Pulmonary artery endothelial cell (primary cell): ENCODE measurements at places on chromosomes 3 and 15. TPM values are rescaled to one million over a fixed set of nuclear protein-coding genes. Genes with fewer than 3 reads are reported as not detected.

- peak; percentile 73 for DNase-seq
These were observed 212.0 kb downstream of the XXYLT1 start for GRCh38 chr3:195059006-195059350.

GRCh38 chr3:71001303-71001830, 582.2 kb downstream of the FOXP1 start:
- no peak for DNase-seq

DNA sequence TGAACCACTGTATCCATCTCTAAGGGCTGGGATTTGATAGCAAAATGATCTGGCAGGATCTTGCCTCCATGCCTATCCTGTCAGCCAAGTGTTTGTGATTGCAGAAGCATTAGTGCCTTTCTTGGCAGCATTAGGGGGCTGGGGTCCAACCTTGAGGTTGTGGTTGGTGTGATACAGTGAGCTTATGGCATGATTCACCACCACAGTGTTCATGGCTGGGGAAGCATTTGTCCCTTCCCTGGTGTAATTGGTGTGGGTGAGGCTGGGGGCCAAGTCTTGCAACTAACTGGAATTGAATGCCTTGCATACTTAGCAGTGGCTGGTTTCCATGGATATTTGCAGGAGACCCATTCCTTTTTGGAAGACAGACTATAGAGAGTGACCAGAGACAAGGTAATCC, 271.0 kb upstream of the TBL1XR1 start:
- no peak for DNase-seq

DNA sequence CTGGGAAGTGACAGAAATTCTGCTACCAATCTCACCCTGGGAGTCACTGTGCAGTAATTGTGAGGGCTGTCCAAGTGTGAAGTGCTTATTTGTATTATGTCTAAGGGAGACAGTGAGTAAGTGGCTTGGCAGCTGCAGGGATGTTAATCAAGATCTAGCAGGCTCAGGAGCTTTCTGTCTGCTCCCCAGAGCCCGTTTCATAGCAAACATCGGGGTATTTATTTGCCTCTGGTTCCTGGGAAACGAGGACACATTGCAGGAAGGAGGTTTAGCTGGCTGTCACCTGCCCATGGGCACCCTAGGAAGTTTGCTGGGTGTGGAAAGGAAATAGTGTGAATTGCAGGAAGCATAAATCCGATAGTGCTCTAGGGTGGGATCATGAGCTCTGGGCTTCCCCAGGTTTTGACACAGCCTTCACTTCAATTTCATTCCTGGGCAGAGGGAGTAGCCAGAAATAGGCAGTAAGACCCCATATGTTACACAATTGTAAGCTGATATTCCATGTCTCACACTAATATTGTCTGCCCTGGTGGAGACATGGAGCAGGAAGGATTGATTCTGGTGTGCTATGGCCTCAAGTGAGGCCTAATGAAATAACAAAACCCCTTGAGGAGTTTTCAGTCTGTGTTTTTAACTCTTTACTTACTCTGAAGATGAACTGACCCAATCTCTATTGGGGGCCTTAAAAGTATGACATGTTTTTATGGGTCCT, 74.1 kb upstream of the MITF start:
- DNase-seq, result peak; percentile 60

GRCh38 chr3:155743606-155744005, 1.3 kb downstream of the PLCH1 start:
- DNase-seq, result no peak

DNA sequence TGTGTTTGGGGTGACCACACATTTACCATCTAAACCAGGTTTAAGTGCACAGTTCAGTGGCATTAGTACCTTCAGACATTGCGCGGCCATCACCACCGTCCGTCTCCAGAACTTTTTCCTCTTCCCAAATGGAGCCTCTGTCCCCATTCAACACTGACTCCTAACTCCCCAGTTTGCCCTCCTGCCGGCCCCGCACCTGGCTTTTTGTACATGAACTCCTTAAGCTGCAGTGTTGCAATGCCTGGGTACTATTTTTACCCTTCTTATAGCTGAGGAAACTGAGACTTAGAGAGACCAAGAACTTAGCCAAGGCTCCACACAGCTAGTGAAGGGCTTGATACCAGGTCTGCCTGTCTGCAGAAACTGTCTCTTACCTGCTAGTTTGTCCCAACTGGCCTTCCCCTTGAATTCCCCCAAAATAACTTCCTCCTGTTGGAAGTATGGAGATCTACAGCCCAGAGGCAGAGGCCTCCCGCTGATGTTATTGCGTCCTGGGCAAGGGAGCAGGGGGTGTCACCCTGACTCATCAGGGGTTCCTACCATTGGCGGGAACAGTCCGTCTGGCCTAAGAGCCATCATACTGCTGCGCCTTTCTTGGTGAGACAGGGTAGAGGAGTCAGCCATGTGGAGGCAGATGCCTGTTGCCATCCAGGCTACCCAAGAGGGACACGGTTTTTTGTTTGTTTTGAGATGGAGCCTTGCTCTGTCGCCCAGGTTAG, 65.6 kb downstream of the GRIP2 start:
- DNase-seq, result no peak

DNA sequence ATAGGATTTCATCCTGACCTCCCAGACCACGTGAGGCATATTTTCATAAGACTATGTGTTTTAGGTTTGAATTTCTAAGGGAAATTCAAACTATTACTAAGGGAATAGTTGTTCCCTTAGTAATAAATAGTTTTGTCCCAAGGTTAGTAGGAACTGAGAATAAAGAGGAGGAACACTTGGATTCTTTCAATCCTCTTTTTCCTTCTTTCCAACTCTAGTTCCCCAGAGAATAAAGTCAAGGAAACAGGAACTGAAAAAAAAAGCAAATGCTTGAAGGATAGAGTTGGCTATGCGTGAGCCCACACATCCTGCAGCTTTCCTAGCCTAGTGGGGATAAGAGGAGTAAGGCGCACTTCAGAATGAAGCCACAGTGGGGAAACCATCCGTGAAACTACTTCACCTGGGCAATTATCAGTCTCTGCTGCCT, 312.1 kb upstream of the TGFBR2 start:
- no peak for DNase-seq

DNA sequence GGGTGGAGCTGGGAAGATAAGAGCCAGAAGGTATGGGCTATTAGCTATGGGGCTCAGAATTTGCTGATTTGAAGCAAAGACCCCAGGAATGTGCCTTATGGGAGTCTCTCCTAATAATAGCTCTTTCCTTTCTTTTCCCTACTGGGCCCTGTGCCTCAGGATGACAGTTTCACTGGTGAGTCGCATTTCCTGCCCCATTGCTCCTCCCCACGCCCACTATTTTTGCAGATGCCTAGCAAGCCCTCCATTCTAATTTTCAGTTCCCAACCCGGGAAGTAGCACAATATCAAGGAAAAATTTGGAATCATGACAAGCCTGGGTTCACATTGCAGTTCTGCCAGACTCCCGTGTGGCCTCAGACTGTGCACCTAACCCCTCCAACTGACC, 583 bp downstream of the IL17RE start:
- no peak for DNase-seq

DNA sequence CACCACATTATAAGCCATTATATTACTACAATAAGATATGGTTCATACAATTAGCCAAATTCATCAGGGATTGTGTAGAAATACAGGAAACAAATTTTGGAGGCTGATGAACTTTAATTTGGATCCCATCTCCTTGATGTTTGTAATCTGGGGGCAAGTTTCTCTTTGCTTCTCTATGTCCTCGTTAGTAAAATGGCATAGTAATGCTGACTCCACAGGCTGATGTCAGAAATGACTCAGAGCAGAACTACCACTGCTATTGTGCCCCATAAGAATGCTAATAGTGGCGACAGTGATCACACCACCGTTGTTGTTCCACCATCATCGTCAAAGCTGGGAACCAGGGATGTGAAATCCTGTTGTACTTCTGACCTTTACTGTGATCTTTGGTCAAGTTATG, 722.3 kb upstream of the LMCD1 start:
- no peak for DNase-seq

DNA sequence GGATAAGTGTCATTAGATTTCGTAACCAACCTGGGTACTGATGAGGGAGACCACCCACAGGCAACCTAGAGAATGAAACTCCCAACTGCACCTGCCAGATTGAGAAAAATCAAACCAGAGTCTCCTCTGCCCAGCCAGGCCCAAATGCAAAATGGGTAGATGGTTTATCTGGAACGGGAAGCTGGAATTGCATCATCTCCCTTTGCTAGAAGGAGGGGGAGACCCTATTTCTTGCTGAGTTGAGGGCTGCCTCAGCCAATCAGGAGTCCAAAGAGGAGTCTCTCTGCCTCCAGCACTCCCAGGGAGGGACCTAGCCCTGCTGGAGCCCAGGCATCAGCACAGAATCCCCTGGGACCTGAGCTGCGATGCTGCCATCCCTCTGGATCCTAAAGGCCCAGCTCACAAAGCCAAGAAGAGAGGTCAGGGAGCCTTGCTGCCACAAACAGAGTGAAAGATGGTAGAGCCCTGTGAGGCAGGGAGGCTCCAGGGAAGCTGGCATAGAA, 8.1 kb downstream of the RMDN3 start:
- no peak for DNase-seq

- DNase-seq, result no peak
These were observed 296.6 kb upstream of the MME start for GRCh38 chr3:154783521-154783931.

GRCh38 chr15:60972301-60972700, 256.8 kb downstream of the RORA start:
- DNase-seq, result no peak

- DNase-seq, result no peak
These were observed 255.8 kb downstream of the MEIS2 start for GRCh38 chr15:36844534-36844998.

DNA sequence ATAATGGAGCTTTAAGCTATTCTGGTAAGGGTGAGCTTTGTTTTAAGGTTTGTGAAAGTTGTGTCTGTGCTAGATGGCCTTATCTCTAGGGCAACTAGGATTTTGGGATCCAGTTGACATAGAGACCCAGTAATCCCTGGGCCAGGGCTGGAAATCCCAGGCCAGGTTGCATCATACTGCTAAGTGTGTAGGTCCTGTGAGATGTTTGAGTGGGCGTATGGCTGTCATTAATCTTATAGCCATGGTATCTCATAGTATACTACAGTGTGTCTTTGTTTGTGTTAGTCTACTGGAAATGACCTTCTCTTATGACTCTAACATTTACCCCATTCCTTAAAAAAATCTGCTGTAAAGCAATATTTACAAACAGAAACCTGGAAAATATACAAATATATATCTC, 151.4 kb downstream of the CACNA2D3 start:
- no peak for DNase-seq

GRCh38 chr3:71450162-71450561, 133.4 kb downstream of the FOXP1 start:
- DNase-seq, result no peak

DNA sequence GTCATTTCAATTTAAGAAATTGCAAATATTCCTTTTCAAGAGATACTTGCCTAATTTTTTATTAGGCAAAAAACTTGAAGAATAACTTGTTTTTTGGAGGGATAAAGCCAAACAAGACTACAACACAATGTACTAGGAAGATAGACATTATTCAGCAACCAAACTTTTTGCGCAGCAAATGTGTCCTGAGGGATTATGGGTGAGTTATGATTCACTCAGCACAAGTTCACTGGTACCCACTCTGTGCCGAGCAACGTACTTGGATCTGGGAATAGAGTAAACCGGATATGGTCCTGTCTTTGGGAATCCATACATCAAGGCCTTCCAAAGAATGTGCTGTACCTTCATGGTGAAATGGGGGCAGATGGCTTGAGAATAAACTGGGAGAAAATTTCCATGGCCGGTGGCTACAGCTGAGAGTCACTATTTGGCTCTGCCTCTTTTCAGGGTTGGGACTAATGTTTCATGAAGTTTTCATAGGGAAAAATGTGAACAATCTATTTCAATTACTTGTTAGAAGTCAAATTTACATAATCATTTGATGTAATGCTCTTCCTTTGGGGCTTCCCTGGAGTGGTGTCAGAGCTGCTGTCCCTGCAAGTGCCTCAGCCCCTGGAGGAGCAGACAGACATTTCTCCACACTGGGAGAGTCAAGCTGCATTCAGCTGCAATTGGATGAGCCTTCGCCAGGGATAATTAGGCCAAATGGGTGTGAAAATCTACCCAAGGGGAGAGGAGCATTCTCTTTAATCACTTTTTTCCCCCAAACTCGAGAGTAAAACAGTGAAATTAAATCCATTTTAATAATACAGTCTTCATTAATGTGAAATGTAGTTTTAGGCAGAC, 315.2 kb downstream of the CLSTN2 start:
- DNase-seq, result no peak

- peak; percentile 88 for DNase-seq
These were observed 45.5 kb downstream of the TMOD3 start for GRCh38 chr15:51874751-51875644.

- DNase-seq, result peak; percentile 44
These were observed 124.3 kb downstream of the LRIG1 start for GRCh38 chr3:66376568-66376967.

DNA sequence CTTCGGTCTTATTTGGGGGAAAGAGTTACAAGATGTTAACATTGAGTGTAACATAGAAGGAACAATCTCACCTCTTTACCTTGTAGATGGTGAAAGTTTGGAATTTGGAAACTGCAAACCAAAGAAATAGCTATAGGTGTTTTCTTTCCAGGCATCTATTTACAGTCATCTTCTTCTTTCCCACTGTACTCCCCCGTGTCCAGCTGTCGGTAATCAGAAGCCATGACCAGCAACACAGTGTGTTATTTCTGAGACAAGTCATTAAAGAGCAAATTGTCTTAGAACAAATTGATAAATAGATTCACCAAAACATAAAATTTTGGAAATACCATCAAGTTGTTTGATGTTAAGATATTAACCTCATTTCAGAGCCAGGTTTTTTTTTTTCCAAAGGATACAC, 590.5 kb upstream of the NAALADL2 start:
- no peak for DNase-seq

DNA sequence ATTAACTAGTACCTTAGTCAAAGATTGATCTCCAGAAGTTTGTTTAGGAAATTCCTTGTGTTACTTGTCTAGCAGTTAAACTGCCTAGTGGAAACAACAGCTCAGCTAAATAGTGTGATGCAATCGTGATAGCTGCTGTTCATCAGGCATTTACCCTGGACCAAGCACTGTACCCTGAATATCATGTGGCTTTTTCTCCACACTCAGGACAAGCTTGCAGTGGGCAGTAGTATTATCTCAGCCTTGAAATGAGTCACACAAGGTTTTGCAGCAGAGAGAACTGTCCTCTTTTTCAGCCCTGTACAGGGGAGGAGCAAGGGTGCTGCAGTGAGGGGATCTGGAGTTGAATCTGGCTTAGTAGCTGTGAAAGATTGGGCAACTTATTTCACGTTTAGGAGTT, 208.4 kb downstream of the TP63 start:
- no peak for DNase-seq

- DNase-seq, result no peak
These were observed 10.0 kb upstream of the TGM5 start for GRCh38 chr15:43276563-43277200.

GRCh38 chr3:14448756-14449727, 46.6 kb downstream of the SLC6A6 start:
- no peak for DNase-seq

PLA1A gene
- 0.28 and 0.92 TPM in 2 replicates for total RNA-seq

MYH15 gene
- 0.21 and 0.26 TPM in 2 replicates for total RNA-seq

MAGEF1 gene
- total RNA-seq, result 10.4 and 10.5 TPM in 2 replicates

RAD18 gene
- 14.3 and 17.9 TPM in 2 replicates for total RNA-seq

TMIE gene
- total RNA-seq, result 0.18 and 0.46 TPM in 2 replicates

SPINK8 gene
- total RNA-seq, result not detected in 2 replicates

PRTG gene
- 0.92 and 1.3 TPM in 2 replicates for total RNA-seq

LRRK1 gene
- 6.3 and 17.9 TPM in 2 replicates for total RNA-seq

ZNF197 gene
- total RNA-seq, result 9.4 and 9.8 TPM in 2 replicates

CPNE4 gene
- not detected in 2 replicates for total RNA-seq

TGM5 gene
- total RNA-seq, result not detected in 2 replicates

ZWILCH gene
- total RNA-seq, result 28.8 and 35.6 TPM in 2 replicates

BCHE gene
- under 0.01 TPM in 1 of 2 replicates, not detected in the other for total RNA-seq
